Fibroblast of the aortic adventitia (primary cell): ENCODE measurements at places on chromosomes 16 and 17. TPM values are rescaled to one million over a fixed set of nuclear protein-coding genes. Genes with fewer than 3 reads are reported as not detected.

Gene ANKRD40CL
- not detected in 2 replicates for total RNA-seq

Gene MT1G
- total RNA-seq = not detected in 2 replicates

Gene KIAA0513
- total RNA-seq = 21.5 and 28.3 TPM in 2 replicates

Gene SPATA32
- not detected in 2 replicates for total RNA-seq

Gene SLFN14
- total RNA-seq = not detected in 2 replicates

Gene POLR3K
- 5.1 and 6.1 TPM in 2 replicates for total RNA-seq

Gene CNTD1
- total RNA-seq = 0.54 TPM in 1 of 2 replicates, not detected in the other

Gene HAP1
- total RNA-seq = under 0.01 TPM in 1 of 2 replicates, not detected in the other

Gene TAT
- total RNA-seq = not detected in 2 replicates

Gene SBK1
- under 0.01 TPM in 1 of 2 replicates, not detected in the other for total RNA-seq

Gene RNF157
- 0.08 and 0.18 TPM in 2 replicates for total RNA-seq

Gene C17orf50
- not detected in 2 replicates for total RNA-seq

Gene BPTF
- 65.4 and 76.8 TPM in 2 replicates for total RNA-seq

Gene PRSS27
- total RNA-seq = 0.65 and 1.3 TPM in 2 replicates

Gene TOX3
- not detected in 2 replicates for total RNA-seq

Gene DHX58
- 11.3 and 24.3 TPM in 2 replicates for total RNA-seq

Gene NEUROD2
- total RNA-seq = not detected in 2 replicates

Gene TEKT5
- total RNA-seq = 0.09 TPM in 1 of 2 replicates, not detected in the other

Gene SLC6A4
- 0.41 and 23.8 TPM in 2 replicates for total RNA-seq

Gene SNN
- 9.2 and 10.1 TPM in 2 replicates for total RNA-seq

Gene VPS9D1
- total RNA-seq = 8.6 and 11.3 TPM in 2 replicates

Gene CD300H
- not detected in 2 replicates for total RNA-seq

Gene SLC16A11
- 0.27 and 2.4 TPM in 2 replicates for total RNA-seq

Gene STAC2
- 0.18 TPM in 1 of 2 replicates, not detected in the other for total RNA-seq

Gene KRTAP3-2
- not detected in 2 replicates for total RNA-seq

Gene LITAFD
- total RNA-seq = not detected in 2 replicates

Gene MMP15
- 1.3 and 2.4 TPM in 2 replicates for total RNA-seq

Gene SLC5A10
- not detected in 2 replicates for total RNA-seq

Gene RBFOX1
- 0.08 TPM in 1 of 2 replicates, not detected in the other for total RNA-seq

Gene NPW
- total RNA-seq = 0.45 TPM in 1 of 2 replicates, not detected in the other

Gene SMPD3
- not detected in 2 replicates for total RNA-seq

Gene COX6A2
- not detected in 2 replicates for total RNA-seq

Gene WBP2
- 23.3 and 24.1 TPM in 2 replicates for total RNA-seq

Gene SKAP1
- not detected in 2 replicates for total RNA-seq

Gene ZG16
- total RNA-seq = not detected in 2 replicates

Gene NPIPB13
- 0.36 and 1.1 TPM in 2 replicates for total RNA-seq

Gene ANKFN1
- not detected in 2 replicates for total RNA-seq

Gene MED13
- total RNA-seq = 31.0 and 68.1 TPM in 2 replicates

Gene CA7
- not detected in 2 replicates for total RNA-seq

Gene CWC25
- total RNA-seq = 10.4 and 27.8 TPM in 2 replicates

Gene COX10
- total RNA-seq = 6.4 and 19.2 TPM in 2 replicates

Gene OR1F1
- total RNA-seq = not detected in 2 replicates
